Stimulated activated CD4-positive, alpha-beta T cell treated with anti-CD3 and anti-CD28 coated beads, Interleukin-4, amount 100 ng/mL, for 1 hour (primary cell): ENCODE measurements at places on chromosomes 6 and 20.

DNA sequence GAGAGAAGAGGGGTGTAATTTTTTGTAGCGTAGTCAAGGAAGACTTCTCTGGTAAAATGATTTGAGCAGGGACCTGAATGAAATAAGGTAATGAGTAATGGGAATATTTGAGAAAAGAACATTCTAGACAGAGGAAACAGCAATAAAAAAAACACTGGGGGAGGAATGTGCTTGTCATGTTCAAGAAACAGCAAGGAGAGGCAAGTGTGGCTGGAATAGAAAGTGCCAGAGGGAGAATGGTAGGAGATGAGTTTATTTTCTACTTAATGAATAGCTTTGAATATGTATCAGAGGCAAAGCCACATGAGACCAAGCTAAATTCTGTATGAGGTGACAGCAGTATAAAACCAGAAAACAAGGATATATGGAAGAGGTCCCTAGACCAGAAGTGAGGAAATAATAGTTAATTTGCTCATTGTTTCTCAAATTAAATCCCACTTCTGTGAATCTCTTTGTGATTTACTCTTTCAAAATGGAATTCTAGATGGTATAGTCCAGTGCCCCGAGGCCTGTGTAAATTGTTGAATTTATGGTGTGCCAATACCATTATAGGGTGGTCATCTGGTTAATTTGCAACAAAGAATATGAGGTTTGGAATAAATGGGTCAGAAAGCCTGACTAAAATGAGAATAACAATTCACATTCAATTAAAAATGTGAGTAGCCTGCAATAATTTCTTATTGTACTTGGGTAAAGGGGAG lies 170.2 kb downstream of the CDKAL1 start:
- no peak for DNase-seq

DNA sequence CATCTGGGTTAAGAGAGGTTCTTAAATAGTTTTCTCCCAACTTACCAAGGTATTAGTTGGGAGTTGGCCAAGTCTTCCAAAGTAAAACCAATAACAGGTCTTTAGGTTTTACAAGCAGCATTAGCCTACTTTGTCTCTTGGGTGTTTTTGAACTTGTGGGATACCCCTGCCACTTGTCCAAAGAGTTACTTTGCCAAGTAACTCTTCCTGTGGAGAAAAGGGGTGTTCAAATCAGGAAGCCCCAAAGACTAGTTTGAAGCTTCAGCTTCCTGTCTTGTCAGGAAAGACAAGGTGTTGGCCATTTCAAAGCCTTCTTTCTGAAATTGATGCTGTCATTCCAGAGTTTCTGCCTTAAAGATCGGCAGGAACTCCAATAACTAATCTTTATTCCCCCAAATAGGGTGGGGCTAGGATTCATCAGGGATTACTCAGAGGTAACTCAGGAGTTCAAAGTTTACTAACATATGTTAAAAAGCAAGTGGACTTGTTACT lies 822 bp downstream of the RAB22A start:
- DNase-seq: no peak

DNA sequence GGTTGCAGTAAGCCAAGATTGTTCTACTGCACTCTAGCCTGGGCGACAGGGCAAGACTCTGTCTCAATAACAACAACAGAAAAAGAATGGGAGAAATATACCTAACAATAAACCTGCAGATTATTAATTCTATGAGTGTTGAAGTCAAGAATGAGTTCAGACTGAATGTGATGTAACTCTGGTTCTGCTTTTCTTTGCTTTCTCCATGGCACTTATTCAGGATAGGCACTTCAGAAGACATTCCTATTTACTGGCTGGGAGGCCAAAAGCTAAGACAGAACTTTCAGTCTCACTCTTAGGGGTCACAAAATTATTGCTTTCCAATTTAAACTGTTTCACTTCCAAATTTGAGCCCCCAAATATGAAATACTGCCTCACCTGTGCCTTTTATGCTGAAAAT lies 15.7 kb upstream of the PRIM2 start:
- no peak for DNase-seq

DNA sequence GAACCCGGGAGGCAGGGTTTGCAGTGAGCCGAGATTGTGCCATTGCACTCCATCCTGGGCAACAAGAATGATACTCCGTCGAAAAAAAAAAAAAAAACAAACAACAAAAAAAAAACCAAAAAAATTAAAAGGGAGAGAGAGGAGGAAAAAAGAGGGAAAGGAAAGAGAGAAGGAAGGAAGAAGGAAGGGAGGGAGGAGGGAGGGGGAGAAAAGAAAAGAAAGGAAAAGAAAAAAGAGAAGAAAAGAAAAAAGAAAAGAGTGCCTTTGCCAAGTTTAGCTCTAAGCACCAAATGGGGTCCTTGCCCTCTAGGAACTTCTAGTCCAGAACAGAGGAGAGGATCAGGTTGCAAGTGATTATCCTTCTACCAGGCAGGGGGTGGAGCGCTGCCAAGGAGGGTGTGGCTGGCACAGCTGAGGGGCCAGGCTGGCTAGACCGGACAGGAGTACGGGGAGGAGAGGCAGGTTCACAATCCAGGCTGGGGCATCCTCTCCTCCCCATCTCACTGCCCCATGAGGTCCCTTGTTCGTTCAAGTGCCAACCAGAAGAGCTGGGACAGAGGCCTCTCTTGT lies 19.1 kb downstream of the GNAS start:
- no peak for DNase-seq

- no peak for DNase-seq
Measured at GRCh38 chr20:37343212-37343993, 2.5 kb upstream of the SRC start.

DNA sequence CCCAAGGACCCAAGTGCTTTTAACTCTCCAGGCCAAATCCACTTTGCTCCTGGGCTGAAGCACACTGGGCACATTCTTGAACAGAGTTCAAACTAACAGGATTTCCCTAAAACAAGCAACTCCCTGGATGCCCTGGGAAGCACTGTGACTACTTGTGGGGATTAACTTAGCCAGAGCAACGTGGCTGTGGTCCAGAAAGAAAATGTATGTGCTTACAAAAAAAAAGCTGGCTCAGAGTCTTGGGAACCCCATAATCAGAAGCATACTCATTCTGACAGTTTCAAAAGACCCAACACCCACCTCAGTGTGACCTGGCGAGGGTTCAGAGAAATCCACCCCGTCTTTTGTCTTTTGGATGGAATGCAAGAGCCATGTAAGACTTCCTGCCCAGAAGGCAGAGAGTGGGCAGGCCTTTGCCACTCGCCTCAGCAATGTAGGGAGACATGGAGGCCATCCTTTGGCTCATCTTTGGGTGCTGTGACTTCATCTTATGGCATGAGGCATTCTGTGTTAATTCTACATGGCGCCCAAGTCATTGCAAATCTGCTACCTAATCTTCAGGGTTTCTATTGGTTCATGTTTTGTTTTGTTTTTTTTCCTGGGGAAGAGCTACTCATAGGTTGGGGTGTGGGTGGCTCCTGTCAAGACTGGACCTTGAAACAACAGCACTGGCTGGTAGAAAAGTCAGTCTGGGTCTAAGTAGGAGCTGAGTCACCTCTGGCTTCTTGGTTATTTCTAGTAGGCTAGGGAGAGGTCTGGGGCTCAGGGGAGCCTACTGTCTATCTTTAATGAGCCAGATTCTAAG lies 248.6 kb upstream of the SUPT3H start:
- no peak for DNase-seq

DNA sequence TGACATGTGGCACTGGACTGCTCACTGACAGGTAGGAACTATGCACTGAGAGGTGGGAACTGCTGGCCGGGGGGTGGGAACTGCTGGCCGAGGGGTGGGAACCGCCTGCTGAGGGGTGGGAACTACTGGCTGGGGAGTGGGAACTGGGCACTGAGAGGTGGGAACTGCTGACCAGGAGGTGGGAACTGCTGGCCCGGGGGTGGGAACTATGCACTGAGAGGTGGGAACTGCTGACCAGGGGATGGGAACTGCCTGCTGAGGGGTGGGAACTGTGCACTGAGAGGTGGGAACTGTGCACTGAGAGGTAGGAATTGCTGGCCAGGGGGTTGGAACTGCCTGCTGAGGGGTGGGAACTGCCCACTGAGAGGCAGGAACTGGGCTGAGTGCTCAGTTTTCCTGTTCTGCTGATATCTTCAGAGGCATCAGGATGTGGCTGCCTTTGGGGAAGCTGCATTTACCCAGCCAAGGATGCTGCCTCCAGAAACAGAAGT lies 90.2 kb downstream of the THBS2 start:
- DNase-seq: no peak

DNA sequence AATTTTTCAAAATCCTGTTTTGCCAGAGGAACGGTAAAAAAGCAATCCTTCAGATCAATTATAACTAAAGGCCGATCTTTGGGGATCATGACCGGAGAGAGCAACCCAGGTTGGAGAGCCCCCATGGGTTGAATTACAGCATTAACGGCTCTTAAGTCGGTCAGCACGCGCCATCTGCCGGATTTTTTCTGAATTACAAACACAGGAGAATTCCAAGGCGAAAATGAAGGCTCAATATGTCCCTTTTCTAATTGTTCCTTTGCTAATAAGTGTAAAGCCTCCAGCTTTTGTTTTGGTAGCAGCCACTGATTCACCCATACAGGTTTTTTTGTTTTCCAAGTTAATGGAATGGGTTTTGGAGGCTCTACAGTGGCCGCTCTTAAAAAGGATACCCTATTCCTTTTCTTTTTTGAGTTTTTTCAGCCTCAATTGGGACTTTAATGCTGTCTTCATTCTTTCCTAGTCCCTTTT lies 16.9 kb upstream of the PTCRA start:
- peak; percentile 60 for DNase-seq

DNA sequence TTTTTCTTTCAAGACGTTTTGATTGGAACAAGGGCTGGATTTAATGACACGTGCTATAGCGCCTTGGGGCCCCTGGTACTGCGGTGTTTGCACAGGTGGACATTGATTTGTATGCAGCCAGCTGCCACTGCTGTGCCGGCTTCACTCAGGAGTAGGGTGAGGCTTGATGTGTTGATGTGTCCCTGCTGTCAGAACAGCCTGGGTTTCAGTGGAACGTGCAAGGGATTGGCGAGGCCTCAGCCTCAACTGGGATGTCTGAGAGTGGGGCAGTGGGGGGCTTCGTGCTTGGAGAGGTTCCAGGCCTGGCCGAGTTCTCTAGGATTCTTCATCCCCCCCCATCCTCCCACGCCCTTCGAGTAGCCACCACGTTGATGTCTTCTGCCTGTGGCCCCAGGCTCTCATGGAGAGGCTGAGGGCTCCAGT lies 23.0 kb downstream of the PYGB start:
- no peak for DNase-seq

GRCh38 chr20:12058216-12058615 lies 140.5 kb downstream of the BTBD3 start:
- DNase-seq: no peak

- DNase-seq: no peak
Measured at GRCh38 chr6:135905604-135906300, 54.3 kb downstream of the PDE7B start.

GRCh38 chr6:106279179-106279578 lies 46.4 kb downstream of the ATG5 start:
- DNase-seq: no peak

- DNase-seq: no peak
Measured at GRCh38 chr6:154931711-154932424, 63.2 kb upstream of the TIAM2 start.

DNA sequence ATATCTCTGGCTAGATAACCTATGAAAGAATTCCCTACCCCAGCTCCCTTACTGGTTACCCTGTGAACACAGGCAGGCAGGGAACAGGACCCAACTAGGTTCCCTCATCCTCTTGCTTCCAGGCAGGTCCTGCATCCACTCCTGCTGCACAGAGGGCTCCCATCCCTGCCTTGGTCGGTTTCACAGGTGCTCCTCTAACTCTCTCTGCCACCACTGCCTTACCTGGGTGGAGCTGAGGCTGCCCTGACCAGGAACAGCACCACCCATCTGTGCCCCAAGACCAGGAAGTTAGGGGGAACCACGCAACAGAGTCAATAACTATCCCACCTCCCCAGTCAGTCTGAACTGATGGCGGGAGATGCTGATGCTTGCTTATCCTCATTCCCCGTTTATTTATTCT lies 37.0 kb upstream of the HLA-A start:
- no peak for DNase-seq

DNA sequence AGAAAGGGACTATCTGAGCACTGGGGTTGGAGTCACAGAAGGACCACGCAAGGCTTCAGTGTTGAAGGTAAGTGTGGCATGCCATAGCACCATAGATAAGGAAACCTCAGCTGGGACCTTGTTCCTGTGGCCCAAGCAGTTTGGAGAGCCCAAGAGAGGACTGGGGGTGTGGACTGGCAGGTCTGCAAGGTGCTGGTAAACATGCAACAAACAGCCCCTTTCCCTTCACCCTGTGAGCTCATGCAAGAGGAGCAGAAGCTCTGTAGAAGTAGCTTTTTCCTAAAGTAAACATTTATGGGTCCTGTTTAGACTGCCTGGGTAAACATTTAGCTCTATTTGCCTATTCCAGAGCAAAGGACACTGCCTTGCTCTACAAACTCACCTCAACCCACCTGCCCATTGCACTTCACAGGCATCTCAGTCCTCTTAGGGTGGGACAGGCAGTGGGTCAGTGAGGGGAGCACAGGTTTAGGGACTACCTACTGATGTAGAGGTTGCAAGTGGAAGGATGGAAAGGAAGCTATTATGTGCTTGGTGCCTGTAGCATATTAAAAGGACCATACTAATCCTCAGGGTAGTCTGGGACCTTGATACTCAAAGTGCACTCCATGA lies 12.0 kb downstream of the ZSCAN31 start:
- no peak for DNase-seq

- DNase-seq: no peak
Measured at GRCh38 chr6:56087421-56087820, 160.0 kb downstream of the COL21A1 start.

GRCh38 chr20:62226707-62227590 lies 6.9 kb upstream of the HRH3 start:
- DNase-seq: no peak

- DNase-seq: no peak
Measured at GRCh38 chr6:71887744-71888230, 1.4 kb downstream of the RIMS1 start.

GRCh38 chr20:35091816-35092523 lies 637 bp downstream of the TRPC4AP start:
- DNase-seq: peak; percentile 6

GRCh38 chr6:155147958-155148663 lies 115.7 kb upstream of the CLDN20 start:
- DNase-seq: no peak

DNA sequence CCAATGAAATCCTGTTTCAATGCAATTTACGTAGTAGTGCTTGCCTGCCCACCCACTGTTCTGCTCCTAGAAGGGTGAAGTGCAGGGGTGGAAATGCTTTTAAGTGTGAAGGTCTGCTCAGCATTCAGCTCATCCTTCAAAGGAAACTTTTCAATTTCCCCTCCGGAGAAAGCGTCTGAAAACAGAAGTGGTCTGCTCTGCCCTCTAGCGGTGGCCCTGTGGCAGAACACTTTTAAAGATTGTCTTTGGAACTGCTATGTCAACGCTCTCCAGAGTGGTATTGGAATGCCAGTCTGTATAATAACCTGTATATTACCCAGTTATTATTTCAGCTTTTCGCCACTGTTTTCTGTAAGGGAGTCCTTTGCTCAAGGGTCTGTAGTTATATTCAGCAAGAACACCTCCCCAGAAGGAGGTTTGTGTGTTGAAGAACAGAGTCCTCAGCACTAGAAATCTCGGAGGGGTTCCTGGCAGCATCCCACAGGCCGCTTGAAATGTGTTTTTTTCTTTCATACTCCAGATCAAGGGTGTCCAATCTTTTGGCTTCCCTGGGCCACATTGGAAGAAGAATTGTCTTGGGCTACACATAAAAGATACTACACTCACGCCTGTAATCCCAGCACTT lies 63.1 kb upstream of the KLHL31 start:
- peak; percentile 51 for DNase-seq
